ENCODE measurements at places on chromosomes 5 and 9.

- DNase-seq, result no peak
Measured at GRCh38 chr9:94084314-94084713, at the start of gene PTPDC1. Gene PTPDC1, plus strand, starts transcription at chr9:94084464. Its CDS starts 67 bp downstream, at chr9:94084531.

- DNase-seq, result no peak
Measured at GRCh38 chr5:26339576-26339975, 698.8 kb downstream of the CDH9 start.

DNA sequence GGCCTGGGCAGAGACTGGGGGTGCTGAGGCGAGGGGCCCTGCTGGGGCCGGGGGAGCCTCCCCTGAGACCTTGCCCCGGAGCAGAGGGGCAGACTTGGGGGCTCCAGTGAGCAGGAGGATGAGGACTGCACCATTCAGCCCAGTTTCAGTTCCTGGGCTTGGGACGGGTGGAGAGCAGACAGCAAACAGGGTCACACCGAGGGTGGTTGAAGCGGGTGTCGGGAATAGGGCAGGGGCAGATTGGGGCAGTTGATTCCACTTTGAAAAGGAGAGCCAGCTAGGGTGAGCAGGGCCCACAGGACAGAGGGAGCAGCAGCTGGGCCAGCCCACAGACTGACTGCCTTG lies 4.5 kb downstream of the GRK6 start:
- no peak for DNase-seq

GRCh38 chr5:157870837-157871834 lies 12.2 kb upstream of the CLINT1 start:
- DNase-seq, result no peak

- DNase-seq, result no peak
Measured at GRCh38 chr9:22413884-22414283, 32.7 kb upstream of the DMRTA1 start.

GRCh38 chr9:22041775-22042174 lies 32.7 kb upstream of the CDKN2B start:
- no peak for DNase-seq
